ENCODE measurements at places on chromosomes 5 and 9.

- DNase-seq = no peak
Observed at GRCh38 chr5:127084656-127085055, 11.4 kb upstream of the C5orf63 start.

DNA sequence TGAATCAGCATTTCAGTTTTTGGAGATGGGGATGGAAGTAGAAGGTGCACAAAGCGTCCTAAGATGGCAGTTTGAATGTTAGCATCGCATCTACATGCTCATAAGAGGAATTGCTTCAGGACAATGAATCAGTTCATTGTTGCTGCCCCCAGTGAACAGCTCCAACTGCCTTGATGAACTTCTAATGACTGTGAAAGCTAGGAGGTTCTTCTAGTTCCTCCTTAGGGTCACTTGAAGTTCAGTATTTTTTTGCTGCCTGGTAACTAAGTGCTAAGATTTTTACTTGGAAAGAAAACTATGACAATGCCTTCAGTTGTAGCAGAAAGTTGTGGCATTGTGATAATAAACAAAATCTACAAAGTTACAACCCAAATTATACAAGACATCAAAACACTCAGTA lies 271.6 kb downstream of the RAB3C start:
- no peak for DNase-seq

DNA sequence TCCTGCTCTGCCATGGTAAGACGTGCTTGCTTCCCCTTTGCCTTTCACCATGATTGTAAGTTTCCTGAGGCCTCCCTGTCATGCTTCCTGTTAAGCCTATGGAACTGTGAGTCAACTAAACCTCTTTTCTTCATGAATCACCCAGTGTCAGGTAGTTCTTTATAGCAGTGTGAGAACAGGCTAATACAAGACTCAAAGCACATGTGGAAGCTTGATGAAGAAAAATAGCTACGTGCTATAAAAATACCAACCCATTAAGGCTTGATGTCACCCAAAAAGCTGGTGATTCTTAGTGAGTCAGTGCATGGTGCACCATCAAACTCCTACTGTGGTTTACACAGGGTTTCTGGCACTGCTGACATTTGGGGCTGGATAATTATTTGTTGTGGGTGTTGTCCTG lies 332.2 kb downstream of the TMEM167A start:
- no peak for DNase-seq

DNA sequence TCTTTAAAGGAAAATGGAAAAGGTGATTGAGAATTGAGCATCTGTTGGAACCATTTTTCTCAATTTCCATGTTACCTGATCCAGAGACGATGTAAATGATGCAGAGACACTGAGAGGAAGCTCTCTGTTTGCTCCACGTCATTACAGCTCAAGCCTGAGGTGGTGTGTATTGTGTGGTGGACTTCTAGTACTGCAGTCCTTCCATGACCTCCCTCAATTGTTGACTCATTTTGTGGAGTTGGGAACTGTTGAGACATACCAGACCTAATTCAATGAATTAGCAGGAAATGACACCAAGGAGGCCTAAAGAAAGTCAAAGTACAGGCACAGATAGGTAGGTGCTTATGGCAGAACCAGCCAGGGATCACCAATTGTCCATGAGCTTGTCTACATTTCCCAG lies 15.6 kb upstream of the LVRN start:
- no peak for DNase-seq

DNA sequence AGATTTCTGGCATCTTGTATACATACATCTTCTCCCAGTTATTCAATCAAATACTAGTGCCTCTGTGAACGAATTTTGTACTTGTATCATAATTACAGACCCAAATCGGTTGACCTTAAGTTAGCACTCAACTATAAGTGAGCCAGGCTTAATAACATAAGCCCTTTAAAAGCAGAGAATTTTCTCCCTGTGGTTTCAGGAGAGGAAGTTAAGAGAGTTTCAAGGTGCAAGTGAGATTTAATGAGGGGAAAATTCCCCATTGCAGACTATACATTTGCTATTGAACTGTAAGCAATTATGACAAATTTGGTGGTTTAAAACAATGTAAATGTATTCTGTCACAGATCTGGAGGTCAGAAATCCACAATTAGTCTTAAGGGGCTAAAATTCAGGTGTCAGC lies 261.9 kb upstream of the NREP start:
- DNase-seq = no peak
